ENCODE measurements at places on chromosomes 4 and X.

- no peak for DNase-seq
Observed at GRCh38 chrX:41245641-41246040, 88.3 kb upstream of the DDX3X start.

DNA sequence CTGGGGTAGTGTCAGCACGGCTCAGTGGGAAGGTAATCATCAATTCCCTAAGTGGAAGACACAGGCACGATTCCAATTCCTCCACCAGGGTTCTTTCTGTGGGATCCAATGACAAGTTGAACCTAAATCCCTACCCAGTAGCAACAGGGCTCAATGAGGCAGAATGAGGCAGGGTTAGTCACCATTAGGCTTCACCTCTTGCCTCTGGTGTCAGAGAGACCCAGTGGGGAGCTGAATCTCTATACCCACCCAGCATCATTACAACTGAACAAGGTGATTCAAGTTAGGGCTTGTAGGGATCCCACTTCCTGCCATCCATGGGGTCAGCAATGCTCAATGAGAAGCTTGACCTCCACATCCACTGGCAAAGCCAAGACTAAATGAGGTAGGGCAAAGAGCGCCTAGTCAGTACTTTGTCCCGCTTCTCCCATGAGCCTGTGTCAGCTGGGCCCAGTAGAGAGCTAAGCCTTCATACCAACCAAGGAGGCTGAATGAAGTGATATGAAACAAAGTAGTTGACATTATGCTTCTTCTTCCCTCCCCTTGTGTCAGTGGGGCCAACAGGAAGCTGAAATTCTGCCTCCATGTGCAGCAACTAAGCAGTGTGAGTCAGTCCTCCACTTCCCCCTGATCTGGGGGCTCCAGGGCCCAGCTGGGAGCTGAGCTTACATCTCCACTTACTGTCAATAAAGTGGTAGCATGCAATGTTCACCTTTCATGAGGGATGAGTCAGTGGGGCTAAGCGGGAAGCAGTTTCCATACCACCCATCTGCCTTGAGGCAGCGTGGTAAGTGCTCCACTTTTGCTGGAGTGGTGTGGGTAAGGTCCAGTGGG lies 36.4 kb upstream of the RBM41 start:
- DNase-seq, result peak; percentile 1

DNA sequence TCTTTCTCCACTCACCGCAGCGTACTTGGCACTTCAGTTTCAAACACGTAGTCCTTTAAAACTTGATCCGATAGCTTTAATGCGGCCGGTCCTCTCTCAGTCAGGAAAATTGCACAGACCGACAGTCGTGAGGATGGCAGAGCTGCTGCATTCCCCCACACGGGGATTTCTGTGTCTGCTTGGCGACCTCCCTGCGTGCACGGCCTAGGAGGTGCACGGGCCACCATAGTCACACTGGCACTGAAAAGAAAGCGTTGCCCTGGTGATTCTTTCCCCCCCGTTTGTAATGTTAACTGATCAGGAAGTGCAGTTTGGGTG lies 10.3 kb downstream of the AKAP17A start:
- DNase-seq, result no peak

GRCh38 chr4:37441231-37442061 lies 196.9 kb downstream of the NWD2 start:
- peak; percentile 3 for DNase-seq

- peak; percentile 59 for DNase-seq
Observed at GRCh38 chrX:150680974-150681373, 12.2 kb upstream of the MTMR1 start.

Data from astrocyte of the hippocampus (primary cell).